ENCODE measurements at places on chromosomes 7 and 10. TPM values are rescaled to one million over a fixed set of nuclear protein-coding genes. Genes with fewer than 3 reads are reported as not detected.

The DDX50 gene
- 50.5 TPM for total RNA-seq

The MOGAT3 gene
- total RNA-seq = not detected

The ZNF736 gene
- total RNA-seq = 7.4 TPM

The FKBP6 gene
- total RNA-seq = not detected

The ZNF32 gene
- 19.4 TPM for total RNA-seq

The CLDN15 gene
- 3.1 TPM for total RNA-seq

The GIMAP5 gene
- not detected for total RNA-seq

The MYH16 gene
- not detected for total RNA-seq

The MBLAC1 gene
- total RNA-seq = 2.3 TPM

The MMD2 gene
- total RNA-seq = not detected

The CHAT gene
- not detected for total RNA-seq

The CDK1 gene
- 18.5 TPM for total RNA-seq

Measured in smooth muscle cell of the pulmonary artery (primary cell).